ENCODE measurements at places on chromosomes 1 and 21.

DNA sequence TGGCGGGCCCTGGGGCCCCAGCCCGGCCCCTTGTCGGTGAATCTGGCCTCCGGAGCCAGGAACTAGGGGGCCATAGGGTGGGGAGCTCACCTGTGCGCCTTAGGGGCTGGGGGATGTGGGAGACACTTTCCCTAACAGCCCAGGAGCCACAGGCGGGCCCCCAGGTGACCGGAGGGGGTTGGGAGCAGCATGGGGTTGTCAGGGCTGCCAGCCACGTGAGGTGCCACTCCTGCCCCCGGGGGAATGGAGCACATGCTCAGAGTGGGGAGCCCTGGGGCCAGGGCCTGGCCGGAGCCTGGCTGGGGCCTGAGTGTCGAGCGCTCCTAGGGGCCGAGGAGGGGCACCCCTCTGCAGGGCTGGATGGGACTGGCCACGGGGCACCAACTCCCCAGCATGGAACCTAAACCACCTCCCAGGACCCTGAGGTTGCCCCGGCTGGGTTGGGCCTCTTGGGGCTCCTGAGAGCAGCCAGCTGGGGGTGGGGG is 19.9 kb downstream of the PRXL2B start:
- no peak for DNase-seq

DNA sequence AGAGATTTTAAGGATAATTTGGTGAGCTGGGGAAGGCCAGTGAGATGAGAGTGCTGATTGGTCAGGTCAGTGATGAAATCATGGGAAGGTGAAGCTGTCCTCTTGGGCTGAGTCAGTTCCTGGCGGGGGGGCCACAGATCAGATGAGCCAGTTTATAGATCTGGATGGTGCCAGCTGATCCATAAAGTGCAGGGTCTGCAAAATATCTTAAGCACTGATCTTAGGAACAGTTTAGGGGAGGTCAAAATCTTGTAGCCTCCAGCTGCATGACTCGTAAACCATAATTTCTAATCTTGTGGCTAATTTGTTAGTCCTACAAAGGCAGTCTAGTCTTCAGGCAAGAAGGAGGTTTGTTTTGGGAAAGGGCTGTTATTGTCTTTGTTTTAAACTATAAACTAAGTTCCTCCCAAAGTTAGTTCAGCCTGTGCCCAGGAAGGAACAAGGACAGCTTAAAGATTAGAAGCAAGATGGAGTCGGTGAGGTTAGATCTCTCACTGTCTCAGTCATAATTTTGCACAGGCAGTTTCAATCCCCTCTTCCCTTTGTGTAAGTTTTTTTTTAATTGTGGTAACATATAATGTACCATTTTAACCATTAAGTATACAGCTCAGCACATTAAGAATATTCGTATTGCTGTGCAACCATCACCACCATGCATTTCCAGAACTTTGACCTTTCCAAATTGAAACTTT is 39.4 kb downstream of the PTAFR start:
- no peak for DNase-seq

DNA sequence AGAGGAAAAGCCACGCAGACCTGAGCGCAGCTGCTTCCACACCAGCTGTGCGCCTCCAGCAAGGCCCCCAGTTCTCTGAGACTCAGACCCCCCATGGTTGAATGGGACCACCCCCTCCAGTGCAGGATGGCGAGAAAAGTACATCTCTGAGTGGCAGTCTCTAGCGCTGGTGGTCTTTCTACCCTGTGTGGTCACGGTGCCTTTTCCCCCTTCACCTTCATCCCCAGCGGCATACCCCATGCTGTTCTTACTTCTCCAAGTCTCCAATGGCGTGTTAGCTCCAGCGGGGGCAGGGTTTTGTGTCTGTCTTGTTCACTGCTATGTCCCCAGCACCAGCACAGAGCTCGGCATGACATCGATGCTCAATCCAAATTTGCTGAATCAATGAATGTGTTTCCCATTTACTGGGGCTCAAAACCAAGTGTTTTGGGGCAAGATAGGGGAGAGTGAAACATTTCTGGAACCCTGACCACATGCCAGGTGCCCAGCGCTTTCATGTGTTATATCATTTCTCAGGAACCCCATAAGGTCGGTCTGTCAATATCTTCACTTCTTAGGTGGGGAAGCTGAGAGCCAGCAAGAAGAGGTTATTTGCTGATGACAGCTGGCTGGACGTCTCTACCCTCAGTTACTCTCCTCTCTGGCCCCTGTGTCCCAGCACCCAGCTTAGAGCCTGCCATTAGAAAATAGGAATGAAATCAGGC is 959 bp upstream of the SDC3 start:
- DNase-seq: no peak

- DNase-seq: no peak
Measured at GRCh38 chr1:206518743-206519142, 11.4 kb downstream of the RASSF5 start.

DNA sequence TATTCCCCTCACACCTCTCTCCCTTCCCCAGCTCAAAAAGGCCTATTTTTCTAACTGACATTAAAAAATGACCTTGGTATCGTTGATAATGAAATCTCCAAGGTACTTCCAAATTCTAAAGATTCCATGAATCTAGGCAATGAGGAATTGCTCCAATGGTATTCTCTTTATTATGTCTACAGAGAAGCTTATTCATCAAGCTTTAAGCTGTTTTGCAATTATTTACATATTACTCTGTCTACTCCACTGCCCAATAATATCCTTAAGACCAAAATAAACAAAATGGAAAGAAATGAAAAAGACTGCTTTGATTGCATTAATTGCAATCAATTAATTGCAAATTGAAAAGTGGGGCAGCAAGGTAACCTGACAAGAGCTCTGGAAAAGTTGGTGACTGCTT is 7.9 kb downstream of the PLPP3 start:
- no peak for DNase-seq

GRCh38 chr1:25033030-25033827 is 103.2 kb upstream of the RUNX3 start:
- no peak for DNase-seq

DNA sequence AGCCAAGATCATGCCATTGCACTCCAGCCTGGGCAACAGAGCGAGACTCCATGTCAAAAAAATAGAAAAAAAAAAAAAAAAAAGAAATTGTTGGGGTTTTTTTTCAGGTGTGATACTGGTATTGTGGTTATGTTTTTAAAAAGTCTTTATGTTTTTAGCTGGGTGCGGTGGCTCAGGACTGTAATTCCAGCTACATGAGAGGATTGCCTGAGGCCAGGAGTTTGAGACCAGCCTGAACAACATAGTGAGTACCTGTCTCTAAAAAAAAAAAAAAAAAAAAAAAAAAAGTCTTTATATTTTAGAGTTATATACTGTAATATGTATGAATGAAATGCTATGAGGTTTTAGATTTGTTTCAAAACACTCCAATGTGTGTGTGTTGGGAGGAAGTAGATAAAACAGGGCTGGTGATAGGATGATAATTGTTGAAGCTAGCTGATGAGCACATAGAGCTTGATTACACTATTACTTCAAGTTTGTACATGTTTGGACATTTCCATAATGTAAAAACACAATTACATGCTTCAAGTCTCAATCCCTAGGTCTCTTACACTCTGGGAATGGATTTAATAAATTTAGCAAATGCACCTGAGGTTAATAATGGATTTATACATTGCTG is 30.2 kb upstream of the ATP5PO start:
- no peak for DNase-seq

GRCh38 chr1:48777219-48777895 is 666 bp upstream of the BEND5 start:
- no peak for DNase-seq

GRCh38 chr1:247110627-247111258 is 6.6 kb upstream of the ZNF669 start:
- DNase-seq: no peak

- DNase-seq: no peak
Measured at GRCh38 chr1:148372731-148373130, 110.4 kb downstream of the PPIAL4G start.

DNA sequence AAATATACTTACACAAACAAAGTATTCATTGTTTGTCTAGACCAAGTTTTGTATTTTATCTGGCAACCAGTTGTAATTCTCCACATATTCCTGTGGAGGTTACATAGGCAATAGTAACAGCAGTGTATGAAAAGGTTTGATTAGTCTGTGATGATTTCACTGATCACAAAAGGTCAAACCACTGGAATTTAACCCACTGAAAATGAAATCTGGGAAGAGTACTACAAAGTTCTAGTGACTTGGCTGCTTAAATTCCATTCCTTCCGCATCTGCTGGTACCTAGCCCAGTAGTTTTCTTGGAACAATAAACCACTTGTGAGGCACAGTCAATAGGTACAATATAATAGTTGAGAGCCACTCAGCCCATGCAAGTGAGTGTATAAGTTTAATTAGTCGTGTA is 205.4 kb downstream of the NFIA start:
- DNase-seq: no peak

- no peak for DNase-seq
Measured at GRCh38 chr1:18363436-18363835, 117.3 kb upstream of the KLHDC7A start.

GRCh38 chr1:17743925-17744324 is 11.2 kb upstream of the ACTL8 start:
- DNase-seq: no peak

DNA sequence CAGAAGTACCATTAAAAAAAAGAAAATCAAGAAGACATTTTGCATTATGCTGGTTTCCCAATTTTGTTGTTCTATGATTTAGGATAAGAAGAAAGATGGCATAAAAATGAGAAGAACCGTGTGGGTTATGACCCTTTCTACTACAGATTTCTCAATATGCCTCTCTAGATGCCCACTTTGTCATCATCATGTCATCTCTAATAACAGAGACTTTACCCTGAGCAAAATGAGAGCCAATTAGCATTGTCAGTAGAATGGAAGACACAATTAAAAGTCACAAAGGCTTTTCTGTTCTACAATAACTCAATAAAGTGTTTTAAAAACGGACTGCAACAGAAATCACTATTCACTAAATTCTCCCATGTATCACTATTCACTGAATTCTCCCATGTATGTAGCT is 85.5 kb downstream of the RAB3GAP2 start:
- no peak for DNase-seq

- no peak for DNase-seq
Measured at GRCh38 chr1:162171111-162171510, 101.6 kb downstream of the NOS1AP start.
